Forelimb muscle (tissue), 1 donor: ENCODE measurements at places on chromosomes 13 and 19.

- DNase-seq: no peak
Measured at GRCh38 chr19:30848636-30849425, 476.6 kb downstream of the ZNF536 start.

DNA sequence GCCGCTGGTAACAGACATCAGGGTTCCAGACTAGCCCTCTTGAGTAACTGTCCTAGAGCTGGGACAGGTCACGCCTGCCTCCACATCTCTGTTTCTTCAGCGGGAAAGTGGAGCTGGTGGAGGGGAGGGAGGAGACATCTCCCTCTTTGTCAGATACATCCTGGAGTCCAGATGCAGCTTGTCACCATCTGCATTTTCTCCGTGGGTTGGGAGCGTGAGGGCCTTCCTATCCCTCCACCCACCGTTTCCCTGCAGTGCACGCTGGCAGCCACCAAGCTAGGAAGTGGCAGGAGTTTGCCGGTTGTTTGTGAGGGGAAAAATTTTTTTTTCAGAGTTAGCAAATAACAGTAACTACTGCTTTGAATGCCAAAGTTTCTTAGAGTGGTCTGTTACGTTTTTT, 20.0 kb upstream of the SMIM17 start:
- DNase-seq: no peak

GRCh38 chr13:94662274-94662945, 49.9 kb downstream of the SOX21 start:
- no peak for DNase-seq

DNA sequence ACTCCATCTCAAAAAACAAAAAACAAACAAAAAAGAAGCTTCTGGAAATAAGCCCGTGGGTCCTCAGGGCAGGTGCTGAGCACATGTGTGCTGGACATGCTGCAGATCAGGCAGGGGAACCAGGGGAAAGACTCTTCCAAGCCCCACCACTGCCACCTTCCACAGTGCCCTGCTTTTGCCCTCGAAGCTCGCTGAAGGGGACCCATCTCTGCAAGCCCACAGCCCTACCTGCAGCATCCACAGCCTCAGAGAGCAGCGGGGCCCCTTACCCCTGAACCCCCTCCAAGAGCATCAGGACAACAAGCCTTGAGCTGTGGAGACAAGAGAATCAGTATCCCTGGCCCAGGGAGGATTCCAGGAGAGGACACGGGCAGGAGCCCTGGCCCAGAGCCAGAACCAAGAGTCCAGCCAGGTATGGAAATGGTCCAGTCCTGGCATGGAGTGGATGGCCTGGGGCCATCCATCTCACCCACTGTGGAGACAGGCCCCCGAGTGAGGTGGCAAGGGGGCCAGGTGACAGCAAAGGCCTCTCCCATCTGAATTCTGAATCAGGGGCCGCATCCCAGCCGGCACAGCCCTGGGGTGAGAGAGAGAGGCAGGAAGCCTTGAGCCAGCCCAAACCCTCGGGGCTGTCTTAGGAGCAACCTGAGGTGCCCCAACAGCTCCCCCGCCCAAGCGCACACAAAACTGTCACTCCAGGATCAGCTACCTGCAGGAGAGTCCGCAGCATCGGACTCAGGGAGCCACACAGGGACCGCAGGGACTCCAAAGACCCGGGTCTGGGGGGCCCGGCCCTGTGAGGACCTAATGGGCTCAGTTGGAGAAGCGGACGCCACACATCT, 51.8 kb upstream of the TPM4 start:
- no peak for DNase-seq
